ENCODE measurements at places on chromosomes 1 and 21. TPM values are rescaled to one million over a fixed set of nuclear protein-coding genes. Genes with fewer than 3 reads are reported as not detected.

The VAMP4 gene
- 19.9 TPM for polyA plus RNA-seq

- no peaks in the 10 kb centered on the region for H3K36me3 ChIP-seq
- H3K27ac ChIP-seq = no peak overlapping the region
- no peak overlapping the region for H3K4me3 ChIP-seq
- no peaks in the 10 kb centered on the region for H3K4me1 ChIP-seq
- peaks cover 4% of the 10 kb centered on the region for H3K27me3 ChIP-seq
These were observed 322.9 kb downstream of the BARHL2 start for GRCh38 chr1:90394247-90394646.

The MTMR11 gene
- 0.09 TPM for polyA plus RNA-seq

DNA sequence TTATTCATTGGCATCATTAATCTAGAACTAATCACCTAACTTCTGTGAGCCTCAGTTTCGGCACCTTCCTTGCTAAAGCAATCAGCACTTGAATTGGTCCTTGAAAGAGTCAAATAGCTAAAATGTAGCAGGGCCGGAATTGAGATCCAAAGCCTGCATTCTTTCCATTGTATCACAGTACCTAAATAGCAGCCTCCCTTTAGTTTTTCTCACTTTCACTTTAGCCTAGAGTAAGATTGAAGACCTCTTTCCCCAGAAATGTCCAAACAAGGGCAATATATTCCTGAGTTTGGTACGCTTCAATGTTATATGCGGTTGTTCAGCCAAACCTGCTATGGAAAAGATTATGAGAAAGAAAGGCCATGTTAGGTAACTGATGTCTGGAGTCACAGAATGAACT is 121.9 kb upstream of the BMP8A start:
- no peak overlapping the region for H3K4me3 ChIP-seq
- H3K4me1 ChIP-seq = no peaks in the 10 kb centered on the region
- peaks cover 92% of the 10 kb centered on the region for H3K36me3 ChIP-seq
- H3K27ac ChIP-seq = no peak overlapping the region
- DNase-seq = no peak
- no peaks in the 10 kb centered on the region for H3K27me3 ChIP-seq

DNA sequence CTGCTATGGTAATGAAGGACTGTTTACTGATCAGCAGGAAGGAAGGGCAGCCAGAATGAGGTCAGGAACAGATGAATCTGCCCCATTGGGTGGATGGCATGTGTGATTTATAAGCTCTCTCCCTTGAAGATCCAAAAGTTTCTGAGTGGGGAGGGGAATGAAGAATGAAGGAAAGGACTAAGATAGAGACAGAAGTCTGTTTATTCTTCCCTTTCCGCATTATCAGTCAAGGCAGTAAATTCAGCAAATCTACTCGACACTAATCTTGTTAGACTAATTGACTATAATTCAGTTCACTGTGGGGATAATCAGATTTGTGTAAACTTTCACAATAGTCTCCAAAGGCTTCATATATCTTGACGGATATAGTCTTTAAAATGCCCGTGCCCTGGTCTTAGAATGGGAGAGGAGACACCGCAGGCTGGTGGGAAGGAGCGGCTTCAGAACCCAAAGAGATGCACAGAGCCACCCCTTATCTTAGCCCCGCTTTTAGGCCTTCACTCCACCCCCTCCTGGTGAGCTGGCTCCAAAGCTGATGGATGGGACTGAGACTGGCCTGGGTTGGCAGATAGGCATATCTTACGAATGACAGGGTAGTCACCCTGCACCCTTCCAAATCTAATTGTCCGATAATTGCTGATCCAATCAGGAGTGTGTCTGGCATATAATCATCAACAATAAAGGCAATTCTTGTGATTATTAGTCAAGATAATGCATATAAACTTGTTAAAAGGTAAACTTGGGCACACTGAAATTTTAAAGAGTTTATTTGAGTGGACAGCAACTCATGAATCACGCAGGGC is 76.0 kb upstream of the PPM1J start:
- H3K4me1 ChIP-seq = no peaks in the 10 kb centered on the region
- DNase-seq = no peak
- peaks cover 10% of the 10 kb centered on the region for H3K27me3 ChIP-seq
- H3K36me3 ChIP-seq = no peaks in the 10 kb centered on the region
- peak overlapping the region; percentile 21 for H3K27ac ChIP-seq

- peaks cover 26% of the 10 kb centered on the region for H3K4me1 ChIP-seq
- no peak for DNase-seq
- H3K27me3 ChIP-seq = peaks cover 21% of the 10 kb centered on the region
- H3K4me3 ChIP-seq = no peak overlapping the region
These were observed 25.2 kb downstream of the ILDR2 start for GRCh38 chr1:166950156-166950555.

The PAFAH2 gene
- polyA plus RNA-seq = 25.5 TPM

GRCh38 chr1:54579337-54579781 is 31.3 kb downstream of the ACOT11 start:
- H3K4me1 ChIP-seq = peaks cover 7% of the 10 kb centered on the region
- H3K27me3 ChIP-seq = no peaks in the 10 kb centered on the region
- no peaks in the 10 kb centered on the region for H3K36me3 ChIP-seq
- H3K27ac ChIP-seq = no peak overlapping the region
- DNase-seq = no peak

The DTL gene
- polyA plus RNA-seq = 0.11 TPM

DNA sequence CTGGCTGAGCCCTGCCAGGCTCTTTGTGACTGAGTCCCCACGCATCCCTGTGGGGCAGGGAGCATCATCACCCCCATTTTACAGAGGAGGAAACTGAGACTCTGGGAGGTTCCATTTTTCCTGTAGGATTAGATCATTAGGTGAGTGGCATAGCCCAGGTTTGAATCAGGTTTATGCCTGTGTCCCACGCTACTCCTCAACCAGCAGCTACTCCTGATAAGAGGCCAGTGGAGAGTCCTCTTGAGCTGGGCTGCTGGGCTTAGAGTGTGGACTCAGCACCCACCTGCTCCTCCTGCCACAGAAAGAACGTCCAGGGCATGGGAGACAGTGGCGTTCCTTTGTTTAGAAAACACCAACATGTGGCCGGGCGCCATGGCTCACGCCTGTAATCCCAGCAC is 30.7 kb downstream of the TNFRSF1B start:
- no peaks in the 10 kb centered on the region for H3K36me3 ChIP-seq
- no peak for DNase-seq
- no peaks in the 10 kb centered on the region for H3K27me3 ChIP-seq
- H3K4me1 ChIP-seq = peaks cover 2% of the 10 kb centered on the region
- no peak overlapping the region for H3K4me3 ChIP-seq
- H3K27ac ChIP-seq = no peak overlapping the region

DNA sequence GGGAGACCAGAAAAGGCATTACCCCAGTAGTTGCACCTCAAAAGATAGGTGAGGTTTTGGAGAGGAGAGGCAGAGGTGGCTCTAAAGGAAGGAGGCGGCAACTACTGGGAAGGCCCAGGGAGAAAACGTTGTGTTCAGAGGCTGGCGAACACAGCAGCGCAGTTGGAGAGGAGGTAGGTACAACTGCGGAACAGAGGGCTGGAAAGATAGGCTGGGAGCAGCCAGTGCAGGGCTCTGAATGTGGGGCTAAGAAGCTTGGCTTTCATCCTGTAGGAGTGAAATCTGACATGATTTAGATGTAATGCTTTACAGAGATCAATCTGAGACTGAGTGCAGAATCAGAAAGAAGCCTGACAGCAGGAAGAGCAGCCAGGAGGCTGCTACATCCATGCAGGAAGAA is 13.0 kb downstream of the RIMS3 start:
- no peak overlapping the region for H3K27ac ChIP-seq
- H3K4me3 ChIP-seq = no peak overlapping the region
- H3K4me1 ChIP-seq = peaks cover 5% of the 10 kb centered on the region
- H3K36me3 ChIP-seq = no peaks in the 10 kb centered on the region
- H3K27me3 ChIP-seq = peaks cover 3% of the 10 kb centered on the region

GRCh38 chr21:18417141-18417790 is 13.7 kb upstream of the TMPRSS15 start:
- H3K4me3 ChIP-seq = no peak overlapping the region
- no peaks in the 10 kb centered on the region for H3K27me3 ChIP-seq

GRCh38 chr1:203627851-203628200 is 1.2 kb downstream of the ATP2B4 start:
- H3K36me3 ChIP-seq = peaks cover under 1% of the 10 kb centered on the region
- H3K27me3 ChIP-seq = no peaks in the 10 kb centered on the region
- peak overlapping the region; percentile 94 for H3K4me3 ChIP-seq
- DNase-seq = no peak
- peak overlapping the region; percentile 77 for H3K27ac ChIP-seq

DNA sequence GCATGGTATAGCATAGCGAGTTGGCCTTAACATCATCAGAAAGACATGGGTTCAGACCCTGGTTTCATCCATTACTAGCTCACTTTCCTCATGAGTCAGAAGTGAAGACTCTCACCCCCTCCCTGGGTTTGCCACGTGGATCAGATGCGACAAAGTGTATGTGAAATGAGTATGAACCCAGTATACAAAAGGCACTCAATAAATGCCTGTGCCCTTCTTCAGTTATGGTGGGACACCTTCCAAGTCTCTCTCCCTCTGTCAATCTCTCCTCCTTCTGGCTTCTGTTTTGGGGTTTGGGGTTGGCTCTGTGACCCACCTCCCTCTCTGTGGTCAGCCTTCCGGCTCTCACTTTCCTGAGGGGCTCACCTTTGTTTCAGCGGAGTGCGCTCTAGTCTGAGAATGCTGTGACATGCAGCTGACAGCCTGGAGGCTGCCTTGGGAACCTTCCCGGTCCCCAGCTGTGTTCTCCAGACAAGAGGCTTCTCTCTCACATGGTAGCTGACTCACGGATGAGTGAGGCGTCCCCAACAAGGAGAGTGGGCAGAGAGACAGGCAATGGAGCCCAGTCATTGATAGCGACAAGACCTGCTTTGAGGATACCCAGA is 155.0 kb upstream of the EDN2 start:
- no peak for DNase-seq
- no peak overlapping the region for H3K27ac ChIP-seq
- H3K27me3 ChIP-seq = no peaks in the 10 kb centered on the region
- H3K4me3 ChIP-seq = peak overlapping the region; percentile 46
- H3K4me1 ChIP-seq = peaks cover 2% of the 10 kb centered on the region

- H3K4me3 ChIP-seq = no peak overlapping the region
- no peak for DNase-seq
- peaks cover 2% of the 10 kb centered on the region for H3K4me1 ChIP-seq
- H3K27ac ChIP-seq = no peak overlapping the region
- H3K36me3 ChIP-seq = no peaks in the 10 kb centered on the region
These were observed 4.5 kb downstream of the PRELP start for GRCh38 chr1:203480084-203480483.

- peaks cover 2% of the 10 kb centered on the region for H3K27me3 ChIP-seq
- no peak overlapping the region for H3K4me3 ChIP-seq
- H3K36me3 ChIP-seq = no peaks in the 10 kb centered on the region
- H3K4me1 ChIP-seq = no peaks in the 10 kb centered on the region
These were observed 26.1 kb upstream of the FHAD1 start for GRCh38 chr1:15220825-15221431.

The OR10J1 gene
- polyA plus RNA-seq = not detected

GRCh38 chr1:3654549-3655281 is 2.4 kb downstream of the TP73 start:
- no peak overlapping the region for H3K4me3 ChIP-seq
- H3K27me3 ChIP-seq = peaks cover 60% of the 10 kb centered on the region
- H3K36me3 ChIP-seq = no peaks in the 10 kb centered on the region
- no peak for DNase-seq
- peaks cover 5% of the 10 kb centered on the region for H3K4me1 ChIP-seq

DNA sequence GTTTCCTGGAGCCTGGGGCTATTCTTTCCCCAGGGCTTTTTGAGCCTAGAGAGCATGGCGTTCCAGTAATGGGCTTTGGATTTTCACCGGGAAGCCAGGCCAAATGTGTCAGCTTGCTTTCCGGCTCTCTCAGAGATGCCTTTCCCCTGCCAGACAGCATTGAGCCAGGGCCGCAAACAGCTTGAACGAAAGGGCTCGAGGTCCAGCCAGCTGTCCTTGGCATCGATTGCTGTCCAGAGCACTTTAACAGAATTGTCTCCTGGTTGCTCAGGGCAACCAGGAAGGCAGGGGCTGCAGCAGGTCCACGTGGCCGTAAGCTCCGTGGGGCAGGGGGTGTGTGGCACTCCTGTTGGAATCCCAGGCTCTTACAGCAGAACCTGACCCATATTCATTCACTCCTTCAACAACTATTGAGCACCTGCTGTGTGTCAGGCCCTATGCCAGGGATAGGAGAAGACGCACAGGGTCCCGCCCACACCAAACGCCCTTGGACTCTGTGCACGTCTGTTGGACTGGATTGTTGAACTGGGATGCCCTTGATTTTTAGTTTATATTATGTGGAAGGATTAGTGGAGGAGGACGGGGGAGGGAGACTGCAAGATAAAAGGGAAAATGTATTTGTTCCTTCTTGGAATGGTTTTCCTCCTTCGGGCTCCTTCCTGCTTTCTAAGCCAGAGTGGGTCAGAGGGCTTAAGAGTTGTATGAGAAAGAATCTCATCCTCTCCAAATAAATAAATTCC is 38.7 kb upstream of the EFHD2 start:
- no peak overlapping the region for H3K4me3 ChIP-seq
- H3K27ac ChIP-seq = no peak overlapping the region
- H3K27me3 ChIP-seq = no peaks in the 10 kb centered on the region
- H3K4me1 ChIP-seq = no peaks in the 10 kb centered on the region
- no peak for DNase-seq

DNA sequence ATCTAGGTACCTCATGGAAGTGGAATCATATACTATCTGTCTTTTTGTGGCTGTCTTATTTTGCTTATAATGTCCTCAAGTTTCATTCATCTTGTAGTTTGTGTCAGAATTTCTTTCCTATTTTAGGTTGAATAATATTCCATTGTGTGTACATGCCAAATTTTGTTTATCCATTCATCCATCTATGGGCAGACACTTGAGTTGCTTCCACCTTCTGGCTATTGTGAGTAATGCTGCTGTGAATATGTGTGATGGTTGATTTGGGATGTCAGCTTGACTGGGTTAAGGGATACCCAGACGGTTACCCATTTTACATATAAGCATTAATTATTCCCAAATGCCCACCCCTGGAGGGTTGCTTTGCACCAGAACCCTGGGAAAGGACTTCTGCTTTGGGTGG is 477.5 kb downstream of the PTPRU start:
- H3K4me3 ChIP-seq = no peak overlapping the region
- DNase-seq = no peak
- H3K27me3 ChIP-seq = peaks cover 23% of the 10 kb centered on the region

- no peak overlapping the region for H3K27ac ChIP-seq
- H3K36me3 ChIP-seq = no peaks in the 10 kb centered on the region
- no peak for DNase-seq
- no peaks in the 10 kb centered on the region for H3K4me1 ChIP-seq
- no peak overlapping the region for H3K4me3 ChIP-seq
- H3K27me3 ChIP-seq = peaks cover 2% of the 10 kb centered on the region
These were observed 21.9 kb downstream of the TLCD4 start for GRCh38 chr1:95139039-95139438.
